ENCODE measurements at places on chromosomes 5 and 9. TPM values are rescaled to one million over a fixed set of nuclear protein-coding genes. Genes with fewer than 3 reads are reported as not detected.

PCDHGA8 gene
- total RNA-seq = 1.1 TPM

TAF11L4 gene
- total RNA-seq = not detected

F12 gene
- total RNA-seq = 0.63 TPM

ZER1 gene
- total RNA-seq = 37.3 TPM

SLCO6A1 gene
- total RNA-seq = not detected

CAMK4 gene
- 1.0 TPM for total RNA-seq

CNTNAP3 gene
- total RNA-seq = 5.1 TPM

HARS2 gene
- 25.2 TPM for total RNA-seq
